Activated naive CD8-positive, alpha-beta T cell treated with anti-CD3 and anti-CD28 coated beads for 36 hours (primary cell): ENCODE measurements at places on chromosomes 3 and 15.
A peak's percentile ranks its signal among the peaks of the same experiment; 100 is the strongest.

GRCh38 chr3:27633224-27633545 is 88.9 kb downstream of the EOMES start:
- no peak for DNase-seq

DNA sequence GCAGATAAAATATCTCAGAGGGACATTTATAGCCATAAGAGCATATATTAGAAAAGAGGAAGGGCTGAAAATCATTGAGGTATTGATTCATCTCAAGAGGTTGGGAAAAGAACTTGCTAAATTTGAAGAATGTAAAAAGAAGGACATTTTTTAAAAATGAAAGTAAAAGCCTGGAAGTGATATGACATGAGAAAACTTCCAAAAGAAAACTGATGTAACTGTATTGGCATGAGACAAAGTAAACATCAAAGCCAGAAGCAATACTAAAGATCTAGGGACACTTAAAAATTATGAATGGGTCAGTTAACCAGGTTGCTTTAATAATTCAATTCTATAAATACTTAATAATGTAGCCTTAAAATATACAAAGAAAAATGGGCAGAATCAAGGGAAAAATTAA is 31.9 kb downstream of the CEP63 start:
- DNase-seq: no peak

DNA sequence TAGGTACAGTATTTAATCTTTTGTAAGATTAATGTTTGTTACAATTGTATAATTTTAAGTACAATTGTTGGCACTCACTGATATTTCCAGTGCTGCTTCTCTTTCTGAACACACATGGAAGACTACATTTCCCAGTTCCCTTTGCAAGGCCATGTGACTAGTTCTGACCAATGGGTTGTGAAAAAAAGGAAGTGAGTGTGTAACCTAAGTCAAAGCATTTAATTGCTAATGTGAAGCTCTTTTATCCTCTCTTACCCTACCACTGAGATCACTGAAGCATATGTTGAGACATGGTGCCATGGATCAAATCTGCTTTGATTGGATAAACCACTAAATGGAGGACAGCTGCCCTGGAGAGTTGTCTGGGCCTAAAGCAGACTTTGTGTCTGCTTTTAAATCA is 83.9 kb upstream of the PLXND1 start:
- no peak for DNase-seq

GRCh38 chr3:192917028-192917403 is 640 bp downstream of the MB21D2 start:
- peak; percentile 43 for DNase-seq

- DNase-seq: peak; percentile 55
Measured at GRCh38 chr15:90419738-90420406, 31.8 kb downstream of the IQGAP1 start.

- no peak for DNase-seq
Measured at GRCh38 chr15:100120111-100120510, 221.7 kb downstream of the ADAMTS17 start.

GRCh38 chr15:72047020-72047419 is 70.9 kb downstream of the MYO9A start:
- no peak for DNase-seq

- no peak for DNase-seq
Measured at GRCh38 chr3:128366136-128366535, 100.6 kb downstream of the DNAJB8 start.

DNA sequence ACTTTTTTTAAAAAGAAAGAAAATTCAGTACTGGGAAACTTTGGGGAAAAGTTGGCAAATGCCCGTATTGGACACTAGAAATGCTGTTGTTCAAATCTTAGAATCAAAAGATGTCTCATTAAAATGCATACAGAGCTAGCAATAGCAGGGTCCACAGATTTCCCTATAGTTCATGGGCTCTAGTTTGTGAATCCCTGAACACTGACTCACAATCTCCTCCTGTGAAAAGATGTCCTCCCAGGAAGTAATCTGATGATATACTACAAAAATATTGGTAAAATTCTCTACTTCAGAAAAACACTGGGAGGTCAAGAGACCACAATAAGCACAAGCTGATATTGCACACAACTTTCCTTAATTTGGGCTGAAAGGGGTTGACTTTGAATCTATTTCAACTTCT is 568.4 kb upstream of the ZNF385D start:
- no peak for DNase-seq

DNA sequence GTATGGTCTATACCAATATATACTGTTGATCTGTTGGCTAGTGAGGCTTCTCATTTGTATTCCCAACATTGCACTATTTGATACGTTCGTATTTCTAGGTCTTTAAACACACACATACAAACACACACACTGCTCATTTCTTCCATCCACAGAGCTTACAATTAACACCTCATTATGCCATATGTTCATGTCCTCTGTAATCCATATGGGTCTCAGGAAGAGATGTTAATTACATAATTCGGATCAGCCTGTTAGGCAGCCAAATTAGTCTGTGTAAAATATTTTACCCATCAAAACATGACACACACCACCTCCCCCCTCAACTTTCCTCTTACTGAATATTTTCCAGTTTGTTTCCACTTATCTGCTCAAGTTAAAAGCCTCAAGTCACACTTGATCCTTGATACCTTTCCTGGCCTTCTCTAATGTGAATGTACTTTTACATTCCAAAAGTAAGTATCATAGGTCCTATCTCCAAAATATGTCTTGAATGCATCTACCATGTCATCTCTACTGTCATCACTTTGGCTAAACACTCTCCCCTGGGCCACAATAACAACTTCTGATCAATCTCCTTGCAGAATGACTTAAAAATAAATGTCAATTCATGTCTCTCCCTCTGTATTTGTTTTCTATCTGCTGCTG is 28.2 kb downstream of the EOGT start:
- DNase-seq: no peak

- DNase-seq: no peak
Measured at GRCh38 chr15:92006186-92007028, 152.9 kb downstream of the SLCO3A1 start.

DNA sequence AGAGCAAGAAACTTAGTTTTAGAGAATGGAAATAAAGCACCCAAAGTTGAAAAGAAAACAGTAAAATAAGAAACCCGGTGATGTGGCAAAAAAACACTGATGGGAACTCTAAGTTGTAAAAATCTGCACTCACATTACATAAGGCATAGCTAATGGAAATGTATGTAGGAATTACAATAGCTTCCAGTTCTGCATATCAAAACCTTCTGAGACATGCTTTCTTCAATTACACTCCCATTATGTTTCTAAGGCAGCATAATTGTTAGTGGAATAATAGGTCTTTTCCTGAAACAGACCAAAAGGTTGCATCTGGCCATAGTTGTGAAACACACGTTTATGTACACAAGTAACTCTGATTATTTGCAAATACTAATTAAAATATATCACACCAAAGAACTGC is 41.4 kb downstream of the SLC30A4 start:
- DNase-seq: no peak

GRCh38 chr3:16373341-16373946 is 108.4 kb downstream of the OXNAD1 start:
- no peak for DNase-seq

GRCh38 chr15:51971032-51971374 is 575 bp downstream of the LEO1 start:
- DNase-seq: no peak

GRCh38 chr3:183987000-183987600 is 30.6 kb downstream of the ABCC5 start:
- DNase-seq: no peak

- peak; percentile 34 for DNase-seq
Measured at GRCh38 chr3:155554777-155555451, 190.0 kb downstream of the PLCH1 start.

DNA sequence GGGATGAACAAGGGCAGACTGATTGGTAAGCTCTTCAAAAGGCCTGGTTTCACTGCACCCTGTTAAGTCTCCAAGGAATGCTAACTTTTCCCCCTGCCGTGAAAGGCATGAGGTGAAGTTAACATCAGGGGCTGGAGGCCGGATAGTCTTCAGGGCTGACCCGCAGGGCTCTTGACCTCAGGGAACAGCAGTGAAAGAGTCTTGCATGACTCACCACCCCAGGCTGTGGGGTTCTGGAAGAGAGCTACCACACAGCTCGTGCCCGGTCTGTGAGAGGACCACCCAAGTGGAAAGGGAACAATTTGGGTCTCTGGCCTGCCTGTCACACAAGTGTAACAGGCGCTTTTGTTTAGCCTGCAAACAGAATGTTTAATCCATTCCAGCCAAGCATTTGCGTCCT is 504.9 kb downstream of the EDEM1 start:
- no peak for DNase-seq

GRCh38 chr15:100682468-100682867 is 80.1 kb downstream of the ASB7 start:
- DNase-seq: no peak

GRCh38 chr3:67515778-67516177 is 138.6 kb downstream of the SUCLG2 start:
- DNase-seq: no peak

DNA sequence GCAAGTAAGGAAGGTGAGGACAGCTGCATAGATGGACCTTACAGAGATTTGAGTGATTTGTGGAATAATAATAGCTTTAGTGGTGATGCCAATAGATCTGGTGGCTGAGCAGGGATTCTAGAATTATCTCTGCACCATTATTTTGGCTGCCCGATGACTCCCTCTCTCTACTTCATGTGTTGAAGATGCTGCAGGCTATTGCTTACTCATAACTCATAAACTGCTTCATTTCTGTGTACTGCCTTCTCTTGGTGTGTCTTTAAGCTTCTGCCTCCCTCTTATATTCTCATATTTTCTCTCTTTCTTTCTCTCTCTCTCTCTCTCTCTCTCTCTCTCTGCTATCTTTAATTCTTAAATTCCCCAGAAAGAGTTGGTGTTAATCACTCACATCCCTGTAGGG is 256.0 kb upstream of the TRIM42 start:
- no peak for DNase-seq

- no peak for DNase-seq
Measured at GRCh38 chr3:135927155-135927554, 38.4 kb upstream of the PPP2R3A start.
